ENCODE measurements at places on chromosomes 6 and 20. TPM values are rescaled to one million over a fixed set of nuclear protein-coding genes. Genes with fewer than 3 reads are reported as not detected.

GRCh38 chr6:89199579-89199978 is 17.6 kb downstream of the GABRR1 start:
- DNase-seq = no peak

DNA sequence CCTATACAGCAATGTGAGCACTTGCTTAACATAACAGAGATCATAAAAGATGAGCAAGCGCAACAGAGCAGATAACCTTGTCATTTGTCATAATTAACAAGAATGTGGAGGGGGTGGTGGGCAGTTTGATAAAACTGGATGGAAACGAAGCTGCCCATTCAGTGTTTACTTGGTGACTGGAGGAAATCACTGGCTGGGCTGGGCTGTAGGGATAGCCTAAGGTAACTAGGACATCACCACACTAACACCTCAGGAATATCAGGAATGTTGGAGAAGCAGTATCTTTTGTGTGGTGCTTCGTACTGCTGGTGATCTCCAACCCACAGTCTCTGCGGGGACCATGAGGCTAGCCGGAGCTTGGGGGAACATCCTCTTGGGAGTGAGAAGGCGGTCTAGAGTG is 218.4 kb downstream of the HIVEP2 start:
- no peak for DNase-seq

DNA sequence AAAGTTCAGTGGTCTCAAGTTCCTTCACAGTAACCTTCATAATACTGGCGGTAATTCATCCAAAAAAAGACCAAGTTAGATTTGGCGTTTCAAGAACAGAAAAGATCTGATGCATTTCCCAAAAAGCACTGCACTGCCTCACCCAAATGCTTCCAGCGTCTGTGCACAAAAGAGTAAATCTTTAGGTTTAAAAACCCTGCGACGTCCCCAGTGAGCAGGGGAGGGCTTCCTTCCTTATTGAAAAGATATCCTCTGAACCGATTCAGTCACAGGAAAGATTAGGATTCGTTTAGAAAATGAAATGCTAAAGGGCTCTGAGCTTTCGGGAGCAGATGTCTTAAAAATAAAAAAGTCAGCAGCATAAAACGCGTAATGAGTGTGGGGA is 654 bp downstream of the TBC1D7 start:
- no peak for DNase-seq

ARFGEF3 gene
- total RNA-seq = 2.7 TPM

- no peak for DNase-seq
These were observed 21.9 kb downstream of the FAM229B start for GRCh38 chr6:112109262-112109661.

GRCh38 chr20:37999526-38000263 is 33.6 kb downstream of the TTI1 start:
- DNase-seq = no peak

DNA sequence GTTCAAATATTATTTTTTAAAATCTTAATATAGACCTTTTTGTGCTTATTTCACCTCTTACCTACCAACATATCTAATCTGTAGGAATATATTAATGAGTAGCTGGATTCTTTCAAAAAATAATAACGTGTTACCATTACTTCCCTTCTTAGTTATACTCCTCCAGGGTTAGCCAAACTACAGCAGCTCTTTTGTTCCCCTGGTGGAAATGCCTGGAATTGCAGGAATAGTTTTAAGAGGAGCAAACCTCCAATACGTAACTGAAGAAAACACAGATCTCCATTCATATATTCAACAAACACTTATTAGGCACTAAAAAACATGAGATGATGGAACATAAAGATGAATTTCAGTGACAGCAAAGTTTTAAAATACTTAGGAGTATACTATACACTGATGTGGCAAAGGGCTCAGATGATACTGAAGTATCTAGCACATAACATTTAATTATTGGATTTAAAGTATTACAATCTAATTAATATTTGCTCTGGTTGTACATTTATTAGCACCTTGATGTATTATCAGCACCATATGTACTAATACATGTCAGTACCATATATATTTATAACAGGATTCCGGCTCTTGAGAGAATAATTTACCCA is 78.3 kb downstream of the TBX18 start:
- DNase-seq = no peak

GRCh38 chr20:1383623-1384404 is 9.0 kb downstream of the FKBP1A start:
- no peak for DNase-seq

TMEM14C gene
- total RNA-seq = 115 TPM

DLL1 gene
- 0.35 TPM for total RNA-seq

PTCHD4 gene
- total RNA-seq = 1.1 TPM

HCRTR2 gene
- total RNA-seq = not detected

DNA sequence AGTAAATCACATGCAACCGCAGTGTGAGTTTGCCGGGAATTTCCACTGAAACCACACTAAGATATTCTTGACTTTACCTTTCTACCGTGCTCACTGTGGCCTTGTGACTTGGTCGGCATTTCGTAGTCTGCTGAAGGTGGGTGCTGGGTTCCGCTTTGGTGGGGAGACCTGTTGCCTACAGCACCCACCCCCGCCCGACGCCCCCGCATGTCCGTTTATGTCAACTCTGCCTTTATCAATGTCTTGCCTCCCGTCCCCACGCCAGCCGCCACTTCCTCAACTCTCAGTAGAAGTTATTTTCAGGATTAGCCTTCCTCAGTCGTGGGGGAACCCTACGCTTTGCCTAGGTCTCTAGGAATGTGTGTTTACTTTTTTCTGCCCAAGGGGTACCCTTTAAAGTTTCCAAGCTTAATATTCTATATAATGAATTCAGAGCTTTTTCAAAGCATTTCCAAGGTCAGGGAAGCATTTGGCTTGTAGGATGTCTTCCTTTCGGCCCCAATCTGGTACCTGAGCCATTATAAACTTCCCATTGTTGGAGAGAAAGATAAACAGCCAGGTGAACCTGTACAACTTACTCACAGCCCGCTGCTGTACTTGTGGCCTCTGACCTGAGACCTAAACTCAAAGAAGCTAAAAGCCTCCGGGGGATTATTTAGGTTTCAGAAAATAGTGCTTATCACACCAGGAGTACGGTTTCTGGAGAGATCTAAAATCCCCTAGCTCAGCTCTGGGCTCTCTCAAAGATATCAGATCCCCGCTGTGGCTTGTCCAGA is 54.2 kb downstream of the TBC1D7 start:
- DNase-seq = no peak

- DNase-seq = no peak
These were observed 597.9 kb downstream of the COL12A1 start for GRCh38 chr6:74607934-74608333.

GRCh38 chr6:167917551-167918154 is 79.8 kb upstream of the KIF25 start:
- no peak for DNase-seq

BNIP5 gene
- not detected for total RNA-seq

DNA sequence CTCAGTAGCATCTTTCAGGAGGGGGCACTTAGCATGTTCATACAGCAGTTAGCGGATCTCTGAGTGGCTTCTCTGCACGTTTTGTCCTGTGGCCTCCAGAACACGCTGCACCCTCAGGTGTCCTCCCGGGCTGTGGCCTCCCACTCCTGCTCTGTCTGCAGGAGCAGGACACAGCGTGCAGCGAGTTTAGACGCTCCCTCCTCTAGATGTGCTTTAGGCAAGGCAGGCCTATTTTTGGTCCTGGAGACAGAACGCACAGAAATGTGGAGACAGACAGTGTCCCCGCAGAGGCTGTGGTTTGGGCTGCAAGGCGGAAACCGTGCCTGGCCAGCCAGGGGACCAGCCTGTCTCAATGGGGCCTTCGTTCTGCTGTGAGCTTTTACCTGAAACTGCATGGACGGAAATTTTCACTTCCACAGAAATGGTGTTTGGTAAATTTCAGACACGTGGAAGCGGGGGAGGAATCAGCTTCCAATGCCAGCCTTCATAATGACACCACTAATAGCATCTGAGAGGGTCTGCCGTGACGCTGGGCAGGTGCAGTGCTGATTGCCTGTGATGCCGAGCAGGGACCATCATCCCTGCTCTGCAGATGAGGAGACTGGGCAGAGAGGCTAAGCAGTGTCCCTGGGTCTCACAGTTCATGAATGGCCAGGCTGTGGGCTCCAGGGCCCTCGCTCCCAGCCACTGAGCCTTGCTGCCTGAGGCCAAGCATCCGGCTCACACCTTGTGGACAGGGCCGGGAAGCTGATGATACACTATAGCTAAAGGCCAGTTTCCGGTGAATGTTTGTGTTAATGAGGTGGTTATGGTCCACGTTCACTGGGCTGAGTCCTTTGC is 120.9 kb downstream of the SYCP2 start:
- DNase-seq = no peak

TEAD3 gene
- total RNA-seq = 56.8 TPM

GRCh38 chr6:10722570-10722819 is 375 bp upstream of the TMEM14C start:
- no peak for DNase-seq

DNA sequence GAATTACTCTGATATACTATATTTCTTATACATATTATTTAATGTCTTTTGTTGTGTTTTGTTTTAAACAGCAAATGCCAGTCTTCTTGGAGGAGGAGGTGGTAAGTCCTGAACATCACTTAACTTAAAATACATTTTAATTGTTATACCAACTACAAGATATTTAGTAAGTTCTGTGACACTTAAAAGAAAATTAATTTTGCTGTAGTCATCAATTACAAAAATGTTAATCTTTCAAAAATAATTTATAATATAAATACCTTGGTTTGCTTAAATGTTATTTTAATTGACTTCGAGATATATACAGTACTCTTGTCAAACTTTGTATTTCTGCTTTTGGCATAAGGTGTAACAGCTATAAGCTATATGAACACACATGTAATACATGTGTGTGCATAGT is 156.0 kb upstream of the FLRT3 start:
- DNase-seq = no peak

DNA sequence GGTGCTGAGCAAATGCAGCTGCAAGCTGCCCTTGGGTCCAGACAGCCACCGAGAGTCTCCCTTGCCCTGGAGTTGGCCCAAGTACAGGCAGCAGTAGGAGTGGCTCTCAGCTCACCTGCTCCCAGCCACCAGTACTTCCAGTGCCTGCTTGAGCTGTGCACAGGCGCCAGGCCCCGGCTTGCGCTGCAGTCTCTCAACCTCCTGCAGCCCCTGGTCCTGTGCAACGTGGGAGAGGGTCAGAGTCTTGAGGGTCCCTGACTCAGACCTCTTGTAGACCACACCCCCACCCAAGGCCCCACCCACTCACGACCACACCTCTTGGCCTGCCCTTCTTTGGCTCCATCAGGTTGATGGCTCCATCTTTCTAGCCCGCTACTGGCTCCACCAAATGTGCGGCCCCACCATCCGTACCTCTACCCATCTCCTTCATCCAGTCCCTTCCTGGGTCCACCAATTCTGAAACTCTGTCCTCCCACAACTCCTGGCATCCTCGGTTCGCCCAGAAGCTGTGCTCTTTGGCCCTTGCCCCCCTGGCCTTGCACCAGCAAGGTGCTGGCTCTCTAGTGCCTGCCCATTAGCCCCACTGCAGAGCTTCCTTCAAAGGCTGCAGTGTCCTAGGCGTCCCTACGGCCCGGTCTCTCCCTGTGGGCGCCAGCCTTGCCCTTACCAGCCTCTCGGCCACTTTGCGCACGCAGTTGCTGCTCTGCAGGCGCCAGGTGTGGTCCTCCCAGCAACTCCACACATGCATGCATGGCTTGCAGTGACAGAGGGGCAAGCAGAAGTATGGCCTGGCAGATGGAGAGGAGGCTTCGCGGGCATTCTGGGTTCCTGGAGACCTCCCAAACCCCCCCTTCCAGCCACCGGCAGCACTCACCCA is 16.5 kb upstream of the SPAG4 start:
- peak; percentile 81 for DNase-seq

DNA sequence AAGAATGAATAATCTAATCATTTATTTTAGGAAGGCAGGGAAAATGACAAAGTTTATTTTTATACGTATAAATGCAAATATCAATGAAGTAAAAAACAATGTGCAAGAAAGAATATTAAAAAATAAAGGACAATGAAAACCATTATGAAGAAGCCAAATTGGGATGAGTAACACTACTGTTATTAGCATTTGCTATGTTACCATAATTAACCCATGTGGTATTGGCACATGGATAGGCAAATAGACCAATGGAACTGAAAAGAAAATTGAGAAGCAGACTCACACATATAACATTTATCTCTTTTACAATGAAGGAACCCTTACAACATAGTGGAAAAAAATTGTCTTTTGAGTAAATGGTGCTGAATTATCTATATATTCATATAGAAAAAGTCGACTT is 214.6 kb downstream of the CLVS2 start:
- no peak for DNase-seq

DNA sequence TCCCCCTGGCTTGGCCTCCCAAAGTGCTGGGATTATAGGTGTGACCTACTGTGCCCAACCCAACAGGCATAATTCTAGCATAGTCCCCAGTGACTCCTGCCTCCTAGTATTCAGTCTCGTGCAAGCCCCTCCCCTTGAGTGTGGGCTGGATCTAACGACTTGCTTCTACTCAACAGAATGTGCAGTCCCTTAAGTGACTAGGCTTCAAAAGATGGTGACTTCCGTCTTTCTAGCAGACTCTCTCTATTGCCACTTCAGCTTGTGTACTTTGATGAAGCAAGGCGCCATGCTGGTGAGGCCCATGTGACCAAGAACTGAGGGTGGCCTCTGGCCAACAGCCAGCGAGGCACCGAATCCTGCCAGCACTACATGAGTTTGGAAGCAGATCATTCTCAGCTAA is 109.6 kb upstream of the TRAF3IP2 start:
- no peak for DNase-seq

Data from chondrocyte (in vitro differentiated cells).